ENCODE measurements at places on chromosomes 6 and 20.

DNA sequence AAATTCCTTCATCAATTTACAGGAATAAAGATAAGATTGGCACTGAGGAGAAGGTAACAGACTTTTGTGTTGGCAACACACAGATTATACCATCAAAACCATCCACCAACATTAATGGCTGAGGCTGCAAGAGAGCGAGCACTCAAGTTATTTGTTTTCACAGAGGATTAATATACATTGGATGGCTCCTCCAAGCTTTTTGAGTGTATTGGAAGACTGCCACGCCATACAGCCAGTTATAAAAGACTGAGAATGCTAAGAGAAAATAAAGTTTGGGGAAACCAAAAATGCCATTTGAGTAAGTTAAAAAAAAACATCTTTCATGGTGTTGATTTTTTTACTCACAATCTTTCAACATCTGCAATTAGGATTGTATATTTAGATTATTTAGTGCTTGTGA is 973.8 kb upstream of the SLC35B3 start:
- DNase-seq, result no peak

GRCh38 chr6:112342511-112342910 is 4.6 kb upstream of the RFPL4B start:
- no peak for DNase-seq

GRCh38 chr6:170075659-170076223 is 215.1 kb downstream of the DLL1 start:
- DNase-seq, result no peak

DNA sequence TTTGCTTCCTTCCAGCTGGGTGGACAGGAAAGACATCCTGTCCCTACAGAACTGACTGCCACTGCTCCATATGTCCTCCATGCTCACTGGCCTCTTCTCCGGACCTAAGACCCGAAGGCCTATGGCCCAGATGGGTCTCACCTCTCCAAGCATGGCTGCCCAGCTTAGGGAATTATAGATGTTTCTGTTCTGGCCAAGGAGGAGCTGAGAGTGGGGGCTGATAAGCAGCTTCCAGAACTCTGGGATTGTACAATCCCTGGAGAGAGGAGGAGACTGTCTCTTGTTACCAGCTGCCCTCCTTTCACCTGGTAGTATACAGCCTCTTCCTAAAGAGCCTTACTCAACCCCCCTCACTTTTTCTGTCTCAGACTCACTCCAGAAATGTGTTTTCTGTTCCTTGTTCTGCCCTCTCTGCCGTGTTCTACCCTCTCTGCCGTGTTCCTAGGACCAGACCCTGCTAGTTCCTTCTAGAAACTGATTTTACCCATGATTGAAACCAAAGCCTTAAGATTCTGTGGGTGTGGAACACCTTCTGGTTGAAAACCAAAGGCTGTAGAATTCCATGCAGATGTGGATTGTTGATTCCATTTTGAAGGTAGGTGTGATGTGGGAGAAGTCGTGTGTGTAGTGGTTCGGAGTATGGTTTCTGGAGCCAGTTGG is 28.7 kb downstream of the ANKS1A start:
- no peak for DNase-seq

- DNase-seq, result no peak
Measured at GRCh38 chr6:33549896-33550295, 30.2 kb downstream of the BAK1 start.

DNA sequence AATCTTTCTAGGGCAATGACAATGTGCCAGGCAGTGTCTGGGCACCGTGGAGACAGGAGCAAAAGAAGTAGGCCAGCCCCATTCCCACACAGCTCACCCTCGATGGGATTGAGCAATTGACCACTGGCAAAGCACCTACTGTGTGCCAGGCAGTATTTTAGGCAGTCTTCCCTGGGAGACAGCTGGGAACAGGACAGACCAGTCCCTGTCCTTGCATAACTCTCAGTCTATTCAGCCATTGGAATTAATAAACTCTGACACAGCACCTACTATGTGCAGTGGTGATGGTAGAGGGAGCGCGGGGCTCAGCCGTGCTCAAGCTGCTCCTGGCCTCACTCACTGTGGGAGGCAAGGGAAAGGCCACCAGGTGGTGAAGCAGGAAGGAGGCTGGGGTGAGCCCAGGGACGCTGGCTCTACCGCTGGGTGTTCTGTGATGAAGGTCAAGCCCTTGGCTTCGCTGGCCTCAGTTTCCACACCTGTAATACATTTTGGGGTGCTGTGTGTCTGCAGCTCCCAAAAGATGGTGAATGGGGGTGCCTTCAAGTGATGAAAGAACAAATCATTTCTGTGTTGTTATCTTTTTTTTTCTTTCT is 122.3 kb upstream of the PMEPA1 start:
- no peak for DNase-seq

DNA sequence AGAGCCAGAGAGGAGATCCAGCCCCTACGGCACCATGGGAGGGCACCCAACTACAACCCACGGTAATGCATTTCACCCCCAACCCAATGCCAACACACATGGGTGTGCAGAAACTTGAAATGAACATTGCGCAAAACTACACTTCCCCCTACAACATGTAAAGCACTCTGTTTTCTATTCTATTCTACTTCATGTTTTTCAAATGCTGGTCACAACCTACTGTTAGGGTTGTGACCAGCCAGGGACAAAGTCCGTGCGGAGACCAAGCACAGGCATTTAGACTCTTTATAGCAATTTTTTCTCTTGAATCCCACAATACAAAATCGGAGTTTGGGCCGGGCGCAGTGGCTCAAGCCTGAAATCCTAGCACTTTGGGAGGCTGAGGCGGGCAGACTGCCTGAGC is 90.6 kb downstream of the MRPL14 start:
- DNase-seq, result no peak

GRCh38 chr6:99276747-99277146 is 72.7 kb downstream of the FAXC start:
- no peak for DNase-seq

DNA sequence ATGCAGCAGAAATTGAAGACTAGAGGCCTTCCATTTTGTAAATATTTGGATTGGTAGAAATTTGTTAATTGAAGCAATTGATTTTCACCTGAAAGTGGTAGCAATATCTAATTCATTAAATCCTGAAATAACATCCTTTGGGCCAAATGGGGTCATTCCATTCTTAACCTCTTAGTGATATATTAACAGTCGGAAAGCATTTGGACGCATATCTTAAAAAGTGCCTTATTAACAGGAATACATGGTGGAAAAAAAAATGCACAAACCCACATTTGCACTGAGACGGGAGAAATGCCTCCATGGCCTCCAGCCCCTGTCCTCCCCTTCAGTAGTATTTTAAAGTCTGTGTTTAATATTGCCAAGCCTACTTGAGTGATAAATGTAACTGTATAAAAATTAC is 205.5 kb downstream of the TFAP2B start:
- DNase-seq, result no peak

DNA sequence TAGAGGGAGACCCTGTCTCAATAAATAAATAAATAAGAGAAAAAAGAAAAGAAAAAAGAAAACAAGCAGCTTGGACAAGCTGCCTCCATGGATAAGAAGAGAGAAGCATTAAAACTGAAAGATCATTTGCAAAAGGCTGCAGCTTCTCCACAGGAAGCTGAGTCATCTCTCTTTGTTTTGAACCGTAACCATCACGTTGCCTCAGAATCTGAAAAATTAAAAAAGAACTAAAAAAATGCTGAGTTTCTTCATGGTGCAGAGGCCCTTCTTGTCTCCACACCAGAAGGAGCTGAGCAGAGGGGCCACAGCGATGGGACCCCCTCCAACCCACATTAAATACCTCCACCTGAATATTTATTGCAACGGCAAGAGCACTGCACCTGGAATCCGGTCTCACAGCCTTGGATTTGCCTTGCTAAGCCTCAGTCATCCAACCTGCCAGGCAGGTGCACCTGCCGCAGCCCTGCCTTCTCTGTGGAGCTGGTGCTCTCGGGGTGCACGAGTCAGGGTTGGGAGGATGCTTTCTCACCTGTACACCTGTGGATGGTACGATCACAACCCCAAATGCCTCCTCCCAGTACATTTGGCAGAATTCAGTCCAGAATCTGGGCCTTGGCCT is 28.1 kb downstream of the TOX2 start:
- DNase-seq, result peak; percentile 33

GRCh38 chr6:170135821-170136471 is 154.9 kb downstream of the DLL1 start:
- peak; percentile 4 for DNase-seq
